ENCODE measurements at places on chromosomes 5 and 9.

- no peak for DNase-seq
These were observed 37.2 kb downstream of the NCS1 start for GRCh38 chr9:130209422-130209821.

GRCh38 chr9:127390563-127390962, 6.4 kb upstream of the SLC2A8 start:
- DNase-seq = no peak

- DNase-seq = no peak
These were observed 308.8 kb upstream of the NREP start for GRCh38 chr5:112065781-112066180.

DNA sequence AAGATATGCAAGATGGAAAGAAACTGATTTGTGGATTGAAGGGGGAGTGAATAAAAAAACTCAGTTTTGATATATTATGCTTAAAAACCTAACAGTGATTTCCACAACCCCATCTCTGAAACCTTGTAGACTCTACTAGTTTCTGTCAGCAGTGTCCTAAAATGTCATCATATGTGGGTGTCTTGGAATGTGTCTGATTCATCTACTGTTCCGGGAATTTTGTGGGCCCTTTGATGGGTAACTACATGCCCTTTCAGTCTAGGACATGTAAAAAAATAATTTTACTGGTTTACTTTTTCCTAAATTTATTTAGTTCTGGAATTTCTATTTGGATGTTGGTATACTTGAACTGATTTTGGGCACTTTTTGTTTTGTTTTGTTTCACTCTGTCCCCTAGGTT, 118.9 kb upstream of the NMUR2 start:
- DNase-seq = no peak
